ENCODE measurements at places on chromosomes 6 and 20. TPM values are rescaled to one million over a fixed set of nuclear protein-coding genes. Genes with fewer than 3 reads are reported as not detected.

GRCh38 chr20:32481311-32482142 lies 103.6 kb downstream of the NOL4L start:
- no peak for DNase-seq

The TULP1 gene
- not detected for total RNA-seq

The VSX1 gene
- not detected for total RNA-seq

The SASH1 gene
- 36.0 TPM for total RNA-seq

The UST gene
- 2.3 TPM for total RNA-seq

DNA sequence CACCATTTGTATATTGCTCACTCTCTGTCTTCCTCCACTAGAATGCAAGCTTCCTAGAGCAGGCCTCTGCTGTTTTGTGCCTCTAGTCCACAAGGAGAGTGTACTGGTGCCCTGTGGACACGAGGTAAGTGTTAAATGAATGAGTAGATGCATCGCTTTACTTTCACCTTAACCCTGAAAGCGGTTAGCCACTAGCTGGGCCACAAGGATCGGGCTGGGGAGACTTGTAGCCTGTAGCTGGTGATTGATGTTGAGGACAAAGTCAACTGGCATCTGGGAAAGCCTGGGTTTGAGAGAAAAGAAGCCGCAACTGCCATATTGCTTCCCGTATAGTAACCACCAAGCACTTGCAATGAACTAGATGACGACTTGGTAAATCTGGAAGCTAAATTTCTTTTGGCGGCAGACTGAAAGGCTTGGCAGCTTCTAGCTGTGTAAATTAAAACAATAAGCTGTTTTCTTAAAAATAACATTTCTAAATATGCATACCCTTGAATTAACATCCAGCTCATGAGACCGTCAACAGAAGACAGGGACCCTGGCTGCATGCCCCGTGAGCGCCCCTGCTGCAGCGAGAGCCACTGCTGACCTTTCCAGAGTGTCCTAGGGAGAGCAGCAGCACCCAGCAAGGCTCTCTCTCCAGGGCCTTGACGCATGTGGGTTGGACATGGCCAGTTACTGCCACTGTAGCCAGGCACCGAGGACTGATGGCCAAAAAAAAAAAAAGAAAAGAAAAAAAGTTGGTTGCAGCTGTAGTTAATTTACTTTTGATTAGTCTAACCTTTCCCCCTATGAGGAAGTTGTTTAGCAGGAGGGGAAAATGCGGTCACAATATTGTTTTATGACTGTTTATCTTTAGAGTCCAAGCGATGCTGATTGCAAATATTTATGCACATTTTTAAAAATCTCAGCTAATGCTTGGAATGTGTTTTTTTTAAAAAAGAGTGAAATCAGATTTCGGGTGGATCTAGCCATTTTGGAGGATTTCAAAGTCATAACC lies 315.1 kb downstream of the TFAP2C start:
- DNase-seq: no peak

DNA sequence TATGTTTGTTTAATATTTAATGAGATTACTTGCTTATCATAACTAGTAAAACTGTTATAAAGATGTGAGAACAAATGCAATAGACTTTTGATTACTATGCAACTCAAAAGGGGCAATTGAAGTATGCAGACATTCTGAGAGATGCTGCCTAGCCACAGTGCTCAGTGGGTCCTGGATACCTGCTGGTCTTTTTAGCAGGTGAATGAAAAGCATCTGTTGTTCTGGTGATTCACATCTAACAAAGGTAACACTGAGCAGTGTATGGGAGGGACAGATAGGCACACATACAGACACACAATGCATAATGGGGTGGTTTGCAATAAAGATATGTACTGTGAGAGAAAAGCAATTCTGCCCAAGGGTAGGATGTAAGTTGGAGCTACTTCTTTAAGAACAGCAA lies 46.9 kb downstream of the OGFRL1 start:
- no peak for DNase-seq

GRCh38 chr6:149093643-149094042 lies 223.9 kb upstream of the TAB2 start:
- DNase-seq: no peak

DNA sequence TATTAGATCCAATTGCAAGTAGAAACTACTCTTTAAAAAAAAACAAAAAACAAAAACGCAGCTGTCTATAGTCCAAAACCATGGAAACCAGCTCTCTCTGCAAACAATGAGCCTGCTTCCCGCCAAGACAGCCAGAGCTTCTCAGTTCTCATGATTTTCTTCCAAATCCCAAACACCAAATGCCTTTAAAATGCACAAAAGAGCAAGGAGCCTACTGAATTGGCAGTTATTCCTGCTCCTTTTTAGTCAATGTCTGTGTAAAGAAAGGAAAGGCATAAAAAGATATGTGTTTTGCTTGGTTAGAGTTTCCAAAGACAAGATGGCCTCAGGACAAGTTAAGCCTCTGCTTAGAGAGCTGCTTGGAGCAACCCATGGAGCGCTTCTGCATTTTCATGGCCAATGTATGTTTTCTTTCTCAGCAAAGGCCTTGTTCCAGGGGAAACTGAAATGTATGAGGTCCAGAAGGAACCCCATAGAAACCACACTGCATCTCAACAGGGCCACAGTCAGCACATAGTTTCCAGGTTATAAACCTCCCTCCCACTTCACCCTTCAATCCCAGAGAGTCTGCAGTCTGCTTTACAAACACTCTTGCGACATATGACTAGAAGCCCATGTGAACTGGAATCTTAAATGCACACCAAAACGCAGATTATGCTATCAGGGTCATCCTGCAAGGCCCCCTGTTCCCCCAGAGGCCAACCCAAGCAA lies 209.3 kb upstream of the TAB2 start:
- DNase-seq: no peak

DNA sequence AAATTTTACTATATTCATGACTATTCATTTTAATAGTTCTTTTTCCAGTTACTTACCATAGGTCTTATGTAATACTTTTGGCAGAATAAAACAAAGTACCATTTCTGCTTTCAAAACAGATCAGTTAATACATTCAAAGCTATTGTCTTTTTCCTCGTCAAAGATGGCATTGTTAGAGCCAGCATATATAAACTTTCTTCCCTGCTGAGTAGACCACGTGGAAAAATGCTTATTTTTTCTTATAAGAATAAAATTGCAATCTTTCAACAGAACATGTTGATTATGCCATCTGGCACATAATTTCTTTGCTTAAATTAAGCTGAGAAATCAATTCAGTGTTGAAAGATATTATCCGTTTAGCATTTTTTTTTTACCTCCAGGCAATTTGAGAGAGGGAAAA lies 34.9 kb upstream of the EXOC2 start:
- DNase-seq: no peak

GRCh38 chr20:13507646-13508045 lies 131.1 kb downstream of the TASP1 start:
- no peak for DNase-seq

DNA sequence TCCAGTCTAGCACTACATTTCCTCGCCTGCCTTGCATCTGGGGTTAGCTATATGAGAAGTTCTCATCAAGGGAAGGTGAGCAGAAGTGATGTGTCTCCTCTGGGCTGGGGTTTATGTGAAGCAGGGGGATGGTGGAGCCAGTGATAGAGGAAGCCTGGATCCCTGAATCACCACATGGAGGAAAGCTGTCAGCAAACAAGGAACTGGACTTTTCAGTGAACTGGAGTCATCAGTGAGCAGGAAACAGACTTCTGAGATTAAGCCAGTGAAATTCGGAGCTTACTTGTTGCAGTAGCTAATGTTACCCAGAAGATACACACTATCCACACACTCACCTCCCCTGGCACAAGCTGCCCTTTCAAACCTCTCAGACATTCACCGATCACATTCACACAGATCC lies 13.4 kb upstream of the TOX2 start:
- no peak for DNase-seq

GRCh38 chr6:48090546-48090945 lies 20.5 kb downstream of the PTCHD4 start:
- DNase-seq: no peak

The MANEA gene
- total RNA-seq: 1.7 TPM
